WTC11 (cell line): ENCODE measurements at places on chromosomes 1 and 21. TPM values are rescaled to one million over a fixed set of nuclear protein-coding genes. Genes with fewer than 3 reads are reported as not detected.
A peak's percentile ranks its signal among the peaks of the same experiment; 100 is the strongest.

DNA sequence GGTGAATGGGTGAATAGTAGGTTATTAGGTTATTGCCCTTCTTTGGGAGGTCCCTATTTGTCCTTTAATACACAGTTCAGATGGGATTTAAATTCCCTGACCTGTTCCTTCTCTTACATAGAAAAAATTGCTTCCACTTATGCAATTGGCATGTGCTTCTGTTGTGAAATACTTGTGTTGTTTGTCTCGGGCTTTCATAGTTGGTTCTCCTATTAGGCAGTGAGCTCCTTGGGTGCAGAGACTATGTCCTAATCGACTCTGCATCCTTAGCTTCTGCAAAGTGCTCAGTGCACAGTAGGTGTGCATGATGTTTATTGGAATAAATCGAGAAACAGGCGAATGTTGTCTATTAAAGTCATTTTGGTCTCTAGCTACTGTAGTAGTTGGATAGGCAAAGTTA lies 1.3 kb upstream of the PDE4B start:
- H3K27ac ChIP-seq, result no peak overlapping the region
- H3K4me3 ChIP-seq, result no peak overlapping the region
- peaks cover 4% of the 10 kb centered on the region; the same call in 1 of the 2 replicates for H3K36me3 ChIP-seq
- peaks cover 12% of the 10 kb centered on the region for H3K4me1 ChIP-seq
- DNase-seq, result no peak

CRP gene
- 0.68 to 1.1 TPM (median 0.85 TPM) in 3 replicates for total RNA-seq

GRCh38 chr1:227459977-227460376 lies 103.4 kb upstream of the ZNF678 start:
- no peaks in the 10 kb centered on the region for H3K36me3 ChIP-seq
- no peak overlapping the region for H3K4me3 ChIP-seq
- DNase-seq, result no peak
- no peaks in the 10 kb centered on the region; the same call in 1 of the 2 replicates for H3K27me3 ChIP-seq
- no peak overlapping the region for H3K27ac ChIP-seq
- peaks cover 3% of the 10 kb centered on the region; the same call in 1 of the 2 replicates for H3K4me1 ChIP-seq

- H3K36me3 ChIP-seq, result peaks cover 13% of the 10 kb centered on the region
- H3K27ac ChIP-seq, result peak overlapping the region; percentile 97
- peaks cover 34% of the 10 kb centered on the region for H3K4me1 ChIP-seq
- H3K27me3 ChIP-seq, result no peaks in the 10 kb centered on the region
- peak overlapping the region; percentile 100 for H3K4me3 ChIP-seq
Observed at GRCh38 chr1:32818804-32819541, 1.5 kb downstream of the S100PBP start.

DNA sequence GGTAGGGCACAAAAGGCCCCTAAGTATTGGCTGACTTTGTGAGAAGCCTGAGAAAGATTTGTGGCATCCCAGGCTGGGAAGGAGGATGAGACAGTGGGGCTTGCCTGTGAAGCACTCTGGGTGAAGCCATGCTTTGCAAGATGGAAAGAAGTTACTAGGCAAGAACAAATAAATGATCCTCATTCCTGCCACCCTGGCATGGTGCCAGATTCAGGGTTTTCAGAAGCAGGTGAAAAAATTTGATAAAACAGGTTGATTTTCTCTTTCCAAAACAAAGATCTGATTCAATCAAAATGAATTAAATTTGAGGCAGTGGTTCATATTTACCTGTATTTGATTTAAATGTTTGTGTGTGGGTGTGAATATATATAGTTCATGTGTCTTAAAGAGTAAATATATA lies 386.9 kb upstream of the PROX1 start:
- no peaks in the 10 kb centered on the region for H3K4me1 ChIP-seq
- DNase-seq, result no peak
- H3K36me3 ChIP-seq, result no peaks in the 10 kb centered on the region
- H3K27ac ChIP-seq, result no peak overlapping the region
- no peaks in the 10 kb centered on the region for H3K27me3 ChIP-seq
- no peak overlapping the region for H3K4me3 ChIP-seq

DNA sequence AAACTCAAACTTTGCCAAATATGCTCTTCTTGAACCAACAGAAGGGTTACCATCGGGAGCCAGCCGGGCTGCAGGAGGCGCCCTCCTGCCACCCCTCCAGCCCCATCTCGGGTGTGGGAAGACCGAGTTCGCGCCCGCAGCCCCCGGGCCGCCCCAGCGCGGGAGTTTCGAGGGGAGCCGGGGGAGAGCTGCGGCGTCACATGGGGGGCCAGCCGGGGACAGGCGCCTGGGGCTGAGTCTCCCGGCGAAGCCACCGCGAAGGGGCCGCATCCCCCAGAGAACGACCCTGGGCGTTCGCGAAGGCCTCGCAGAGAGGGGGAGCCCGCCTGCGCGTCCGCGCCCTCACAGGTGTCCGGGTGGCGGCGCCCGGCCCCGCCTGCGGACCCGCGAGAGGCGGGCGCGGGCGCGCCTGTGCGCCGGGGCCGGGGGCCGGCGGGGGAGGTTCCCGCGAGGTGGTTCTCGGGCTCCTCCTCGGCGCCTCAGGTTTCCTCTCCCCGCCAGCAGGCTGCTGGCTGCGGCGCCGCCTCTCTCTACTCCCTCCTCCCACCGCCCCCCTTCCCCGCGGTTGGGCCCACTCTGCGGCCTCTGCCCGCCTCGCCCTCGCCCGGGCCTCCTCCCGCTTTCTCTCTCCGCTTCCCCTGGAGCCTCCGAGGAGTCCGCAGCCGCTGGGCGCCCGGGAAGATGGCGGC lies at the start of gene RAVER2:
TSS of gene RAVER2 (plus strand) at position 584 of the 689 bp plus-strand sequence. CDS start at position 682, 98 bp downstream.
- H3K27ac ChIP-seq, result peak within 1 kb of the TSS; percentile 30
- no peaks in the 10 kb centered on the region for H3K36me3 ChIP-seq
- peak within 1 kb of the TSS; percentile 75 for H3K4me3 ChIP-seq
- peak; percentile 80 for DNase-seq

HSPB7 gene
- total RNA-seq, result 0.11 to 0.23 TPM (median 0.21 TPM) in 3 replicates

OPRD1 gene
- 2.2 to 3.1 TPM (median 2.5 TPM) in 3 replicates for total RNA-seq

TOR1AIP1 gene
- 17.3 to 18.7 TPM (median 17.7 TPM) in 3 replicates for total RNA-seq

- H3K4me3 ChIP-seq, result no peak overlapping the region
- H3K36me3 ChIP-seq, result no peaks in the 10 kb centered on the region
- H3K27me3 ChIP-seq, result no peaks in the 10 kb centered on the region
- H3K27ac ChIP-seq, result no peak overlapping the region
- H3K4me1 ChIP-seq, result no peaks in the 10 kb centered on the region
Observed at GRCh38 chr1:243798726-243799125, 51.3 kb downstream of the AKT3 start.

GRCh38 chr1:24930260-24931145 lies at the start of gene RUNX3:
Gene RUNX3 (minus strand): TSS chr1:24930276. CDS start chr1:24929868, 408 bp downstream.
- peaks cover 91% of the 10 kb centered on the region for H3K27me3 ChIP-seq
- peak; percentile 74 for DNase-seq
- peak within 1 kb of the TSS; percentile 71 for H3K4me3 ChIP-seq
- no peaks in the 10 kb centered on the region for H3K36me3 ChIP-seq
- H3K27ac ChIP-seq, result no peak within 1 kb of the TSS
